ENCODE measurements at places on chromosomes 2 and 18.

DNA sequence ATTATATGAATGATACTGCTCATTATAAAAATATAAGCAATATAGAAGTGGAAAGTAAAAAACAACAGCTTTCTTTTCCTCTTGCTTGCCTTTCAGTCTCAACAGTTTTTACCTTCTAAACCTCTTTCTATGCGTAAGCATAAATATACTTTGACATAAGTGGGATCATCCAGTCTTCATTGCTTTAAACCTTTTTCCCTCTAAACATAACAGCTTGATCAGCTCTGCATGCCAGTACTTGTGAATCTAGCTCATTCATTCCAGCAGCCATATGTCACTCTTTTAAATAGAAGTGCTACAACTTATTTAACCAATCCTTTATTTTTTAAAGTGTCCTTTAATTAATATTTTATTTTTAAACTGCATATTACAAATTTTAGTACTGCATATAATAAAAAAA lies 88.1 kb downstream of the TTC27 start:
- DNase-seq, result no peak

DNA sequence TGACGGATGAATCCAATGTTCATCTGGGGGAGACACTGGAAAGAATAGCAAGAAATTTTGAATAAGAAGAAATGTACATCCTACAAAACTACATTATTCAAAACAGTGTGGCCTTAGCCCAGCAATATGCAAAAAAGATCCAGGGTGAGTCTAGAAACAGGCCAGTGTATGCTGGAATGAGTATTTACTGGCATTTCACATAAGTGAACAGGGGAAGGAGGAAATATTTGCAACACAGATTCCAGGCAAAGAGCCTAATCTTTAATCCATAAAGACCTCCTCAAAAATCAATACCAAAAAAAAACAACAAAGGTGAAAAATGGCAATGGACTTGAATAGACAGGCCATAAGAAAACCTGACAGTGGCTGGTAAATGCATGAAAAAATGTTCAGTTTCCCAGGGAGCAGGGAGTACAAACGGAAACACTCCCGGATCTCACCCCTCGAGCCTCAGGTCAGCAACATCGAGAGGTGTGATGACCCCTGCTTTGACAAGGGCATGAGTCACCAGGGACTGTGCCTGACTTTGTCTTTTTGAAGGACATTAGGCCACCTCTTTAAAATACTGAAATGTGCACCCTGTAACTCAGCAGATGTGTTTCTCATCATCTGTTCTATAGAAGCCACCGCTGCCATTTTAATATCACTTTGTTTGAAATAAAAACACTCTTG lies 12.7 kb upstream of the GPC1 start:
- DNase-seq, result no peak

DNA sequence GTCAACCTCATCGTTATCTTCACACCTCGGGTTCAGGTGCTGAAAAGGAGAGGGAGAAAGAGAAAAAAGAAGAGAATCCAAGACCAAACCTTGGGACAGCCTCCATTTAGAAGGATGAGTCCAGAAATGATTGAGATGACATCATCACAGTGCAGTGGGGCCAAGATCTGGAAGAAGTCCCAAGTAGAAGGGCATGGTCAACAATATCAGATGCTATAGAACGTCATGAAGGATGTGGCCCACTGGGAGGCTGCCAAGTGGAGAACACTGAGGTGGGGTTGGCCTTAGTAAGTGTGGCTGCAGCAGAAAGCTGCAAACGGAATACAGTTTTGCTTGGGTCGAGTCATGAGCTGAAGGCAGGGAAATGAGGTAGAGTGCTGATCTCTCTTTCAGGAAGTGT lies 91.1 kb upstream of the FZD7 start:
- no peak for DNase-seq

DNA sequence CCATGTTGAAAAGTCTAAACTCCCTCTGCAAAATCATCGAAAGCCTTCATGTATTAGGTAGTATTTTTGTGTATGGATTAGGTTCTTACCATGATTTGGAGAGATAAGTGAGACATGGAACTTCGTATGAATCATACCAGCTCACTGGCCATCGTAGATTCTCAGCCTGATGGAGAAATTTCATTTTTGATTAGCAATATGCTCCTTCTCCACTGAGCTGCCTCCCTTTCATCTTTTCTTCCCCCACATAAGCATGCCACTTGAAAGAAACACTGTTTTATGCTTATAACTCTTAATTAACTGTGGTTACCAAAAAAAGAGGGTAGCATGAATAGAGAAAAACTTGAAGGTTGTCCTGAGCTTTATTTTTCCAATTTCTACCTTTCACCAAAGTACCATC lies 111.9 kb downstream of the NCK2 start:
- DNase-seq, result no peak

DNA sequence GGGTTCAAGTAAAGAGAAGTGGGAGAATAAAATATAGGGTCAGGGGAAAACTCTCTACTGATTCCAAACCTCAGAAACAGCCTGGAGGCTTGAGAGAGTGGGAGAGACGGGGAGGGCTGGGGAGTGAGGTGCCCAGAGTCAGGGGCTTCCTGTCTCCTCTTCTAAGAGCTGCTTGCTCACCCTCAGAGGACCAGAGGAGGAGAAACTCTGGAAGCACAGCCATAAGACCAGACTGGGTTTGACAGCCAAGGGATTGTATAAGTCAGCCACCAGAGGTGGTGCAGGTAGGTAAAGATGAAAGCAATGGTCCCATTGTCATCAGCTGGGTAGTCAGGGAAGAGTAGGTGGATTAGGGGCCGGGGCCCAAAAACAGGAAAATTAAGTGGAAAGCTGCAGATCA lies 259.4 kb downstream of the TNS1 start:
- no peak for DNase-seq

DNA sequence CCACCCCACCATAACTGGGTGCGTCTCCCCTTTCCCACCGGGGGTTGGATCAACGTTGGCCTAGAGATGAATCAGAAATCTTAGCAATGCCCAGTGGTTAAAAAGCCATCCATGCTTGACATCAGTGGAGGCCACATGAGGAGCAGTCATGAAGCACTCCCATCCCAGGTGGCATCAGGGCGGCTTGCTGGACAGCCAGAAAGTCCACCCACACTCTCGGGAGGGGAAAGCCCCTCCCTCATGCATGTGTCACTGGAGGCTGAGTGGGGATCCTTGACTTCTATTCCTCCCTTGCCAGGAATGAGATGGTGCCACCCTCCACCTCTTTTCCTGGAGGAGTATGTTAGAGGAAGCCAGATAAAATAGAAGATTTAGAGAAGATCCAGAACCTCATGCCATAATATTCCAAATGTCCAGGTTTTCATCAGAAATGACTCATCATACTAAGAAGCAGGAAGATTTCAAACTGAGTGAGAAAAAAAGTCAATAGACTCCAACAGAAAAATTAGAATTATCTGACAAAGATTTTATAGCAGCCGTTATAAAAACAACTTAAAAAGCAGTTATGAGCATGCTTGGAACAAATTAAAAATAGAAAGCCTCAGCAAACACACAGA lies 507.1 kb upstream of the ID2 start:
- no peak for DNase-seq

- DNase-seq, result no peak
Measured at GRCh38 chr2:147149575-147150240, 695.1 kb upstream of the ACVR2A start.

- no peak for DNase-seq
Measured at GRCh38 chr18:24672165-24672941, 211.9 kb downstream of the HRH4 start.

DNA sequence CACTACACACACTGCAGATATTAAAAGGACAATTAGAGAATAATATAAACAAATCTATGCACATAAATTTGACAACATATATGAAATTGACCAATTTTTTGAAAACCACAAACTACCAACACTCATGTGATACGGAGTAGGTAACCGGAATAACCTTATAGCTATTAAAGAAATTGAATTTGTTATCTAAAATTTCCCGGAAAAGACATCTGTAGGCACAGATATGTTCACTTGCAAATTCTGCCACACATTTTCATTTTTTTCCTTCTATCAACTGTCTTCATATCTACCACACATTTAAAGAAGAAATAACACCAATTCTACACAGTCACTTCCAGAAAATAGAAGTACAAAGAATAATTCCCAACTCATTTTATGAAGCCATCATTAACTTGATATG lies 22.4 kb downstream of the NLRC4 start:
- DNase-seq, result no peak

GRCh38 chr2:240626531-240627300 lies 1.4 kb downstream of the GPR35 start:
- no peak for DNase-seq
